ENCODE measurements at places on chromosomes 2 and 18. TPM values are rescaled to one million over a fixed set of nuclear protein-coding genes. Genes with fewer than 3 reads are reported as not detected.

- DNase-seq: no peak
These were observed 583.2 kb upstream of the ID2 start for GRCh38 chr2:8098476-8099266.

- no peak for DNase-seq
These were observed 13.0 kb downstream of the AMER3 start for GRCh38 chr2:130768191-130768855.

DNA sequence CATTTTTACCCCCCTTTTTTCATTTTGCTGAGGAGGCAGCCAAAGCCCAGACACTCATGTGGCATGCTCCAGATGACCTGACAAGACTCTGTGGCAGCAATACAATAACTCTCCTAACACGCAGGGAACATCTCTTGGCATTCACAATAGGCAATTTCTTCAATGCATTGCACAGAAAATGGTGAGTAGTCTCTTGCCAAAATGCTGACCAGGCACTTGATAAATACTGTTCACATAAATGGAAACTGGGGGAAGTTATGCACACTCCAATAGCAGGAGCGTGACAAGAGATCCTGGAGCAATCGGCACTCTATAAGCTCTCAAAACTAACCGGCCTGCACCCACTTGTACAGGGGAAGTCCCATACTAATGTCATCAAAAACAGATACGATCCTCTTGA lies 66.3 kb downstream of the NBAS start:
- no peak for DNase-seq

DNA sequence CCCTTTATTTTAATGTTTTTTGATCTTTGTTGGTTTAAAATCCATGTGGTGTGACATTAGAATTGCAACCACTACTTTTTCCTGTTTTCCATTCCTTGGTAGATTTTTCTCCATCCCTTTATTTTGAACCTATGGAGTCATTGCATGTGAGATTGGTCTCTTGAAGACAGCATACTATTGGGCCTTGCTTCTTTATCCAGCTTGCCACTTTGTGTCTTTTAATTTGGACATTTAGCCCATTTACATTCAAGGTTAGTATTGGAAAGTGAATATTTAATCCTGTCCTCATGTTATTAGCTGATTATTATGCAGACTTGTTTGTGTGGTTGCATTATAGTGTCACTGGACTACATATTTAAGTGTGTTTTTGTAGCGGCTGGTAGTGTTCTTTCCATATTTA lies 782.9 kb downstream of the SLC4A3 start:
- no peak for DNase-seq

GRCh38 chr2:120842456-120843439 lies 107.1 kb downstream of the GLI2 start:
- DNase-seq: no peak

GRCh38 chr18:59517446-59518165 lies 158.5 kb upstream of the LMAN1 start:
- no peak for DNase-seq

DNA sequence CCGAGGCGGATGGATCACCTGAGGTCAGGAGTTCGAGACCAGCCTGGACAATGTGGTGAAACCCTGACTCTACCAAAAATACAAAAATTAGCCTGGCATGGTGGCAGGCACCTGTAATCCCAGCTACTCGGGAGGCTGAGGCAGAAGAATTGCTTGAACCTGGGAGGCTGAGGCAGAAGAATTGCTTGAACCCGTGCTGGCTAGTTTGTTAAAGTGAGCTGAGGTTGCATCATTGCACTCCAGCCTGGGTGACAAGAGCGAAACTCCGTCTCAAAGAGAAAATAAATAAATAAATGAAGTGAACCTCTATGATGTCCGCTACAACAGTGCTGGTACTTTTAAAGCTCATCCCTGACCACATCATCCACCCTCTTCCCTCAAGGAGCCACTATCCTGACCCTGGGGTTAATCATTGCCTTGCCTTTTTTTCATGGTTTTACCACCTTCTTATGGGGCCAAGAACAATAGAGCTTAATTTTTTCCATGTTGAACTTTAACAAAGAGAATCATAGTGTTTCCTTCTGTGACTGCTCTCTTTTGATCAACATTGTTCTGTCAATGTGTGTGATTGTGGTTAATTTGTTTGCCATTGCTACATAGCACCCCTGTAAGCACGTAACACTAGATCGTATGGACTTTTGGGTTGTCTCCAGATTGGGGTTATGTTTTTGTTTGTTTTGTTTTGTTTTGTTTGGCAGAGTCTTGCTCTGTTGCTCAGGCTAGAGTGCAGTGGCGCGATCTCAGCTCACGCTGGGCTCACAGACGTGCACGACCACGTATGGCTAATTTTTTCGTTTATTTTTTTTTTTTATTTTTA lies 17.1 kb upstream of the ATRAID start:
- no peak for DNase-seq

The LOXHD1 gene
- total RNA-seq: 0.59 TPM

GRCh38 chr18:50523165-50523564 lies 36.7 kb upstream of the MAPK4 start:
- no peak for DNase-seq

- DNase-seq: no peak
These were observed 105.0 kb upstream of the STK17B start for GRCh38 chr2:196276421-196276820.

The CNPPD1 gene
- total RNA-seq: 37.0 TPM

DNA sequence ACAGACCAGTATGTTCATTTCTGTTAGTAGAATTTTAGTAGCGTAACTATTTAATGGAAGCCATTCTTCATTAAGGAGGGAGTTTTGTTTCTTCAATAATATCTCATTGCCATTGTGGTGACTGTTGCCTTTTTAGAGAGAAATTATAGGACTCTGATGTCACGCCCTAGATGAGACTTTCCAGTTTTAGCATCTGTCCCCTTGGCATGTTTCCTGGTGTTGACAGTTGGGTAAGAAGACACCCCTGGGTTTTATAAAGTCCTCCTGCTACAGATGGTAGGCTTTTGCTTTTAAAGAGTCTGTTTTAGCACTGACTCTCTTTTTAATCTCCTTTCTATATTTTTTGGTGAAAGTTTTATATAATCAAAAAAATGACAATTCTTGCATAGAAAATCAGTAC lies 41.9 kb downstream of the KCNJ3 start:
- DNase-seq: no peak

DNA sequence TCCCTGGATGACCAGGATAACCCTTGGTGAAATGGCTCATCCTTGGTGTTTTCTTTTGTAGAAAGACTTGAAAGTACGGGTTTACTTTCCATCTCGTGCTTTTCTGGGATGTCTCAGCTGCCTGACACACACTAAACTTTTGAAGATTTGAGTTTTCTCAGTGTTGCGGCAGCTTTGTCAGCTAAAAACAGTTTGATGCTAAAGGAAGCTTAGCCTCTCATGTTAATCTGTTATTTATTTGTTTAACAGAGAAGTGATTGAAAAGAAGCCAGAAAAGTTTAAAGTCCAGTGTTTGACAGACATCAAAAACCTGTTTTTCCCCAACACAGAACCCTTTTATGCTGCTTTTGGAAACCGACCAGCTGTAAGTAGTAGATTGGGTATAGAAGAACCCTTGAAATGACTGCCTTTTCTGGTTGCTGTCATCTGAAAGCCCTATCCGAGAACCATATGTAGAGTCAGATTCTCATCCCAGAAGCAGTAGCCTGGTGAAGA lies 72.8 kb downstream of the LPIN1 start:
- DNase-seq: no peak
